ENCODE measurements at places on chromosomes 5 and 9.
A peak's percentile ranks its signal among the peaks of the same experiment; 100 is the strongest.

DNA sequence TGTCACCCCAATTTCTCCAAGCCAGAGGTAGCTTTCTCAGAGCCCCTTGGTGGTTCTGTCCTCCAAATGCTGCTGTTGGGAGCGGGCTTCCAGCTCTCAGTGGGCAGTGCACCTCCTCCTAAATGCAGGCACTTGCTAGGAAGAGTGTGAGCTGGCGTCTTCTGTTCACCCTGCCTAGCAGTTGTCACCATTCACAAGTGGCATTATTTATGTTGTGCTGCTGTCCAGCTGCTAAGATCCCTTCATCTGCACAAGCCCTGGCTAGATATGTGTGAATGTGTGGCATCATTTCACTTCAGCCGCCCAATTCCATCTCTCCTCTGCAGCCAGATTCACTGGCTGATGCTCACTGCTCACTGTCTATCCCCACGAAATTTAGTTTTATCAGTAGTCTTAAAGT is 43.7 kb downstream of the SLC36A1 start:
- ATAC-seq: no peak

- ATAC-seq: no peak
These were observed 7.8 kb downstream of the LCP2 start for GRCh38 chr5:170289764-170290163.

DNA sequence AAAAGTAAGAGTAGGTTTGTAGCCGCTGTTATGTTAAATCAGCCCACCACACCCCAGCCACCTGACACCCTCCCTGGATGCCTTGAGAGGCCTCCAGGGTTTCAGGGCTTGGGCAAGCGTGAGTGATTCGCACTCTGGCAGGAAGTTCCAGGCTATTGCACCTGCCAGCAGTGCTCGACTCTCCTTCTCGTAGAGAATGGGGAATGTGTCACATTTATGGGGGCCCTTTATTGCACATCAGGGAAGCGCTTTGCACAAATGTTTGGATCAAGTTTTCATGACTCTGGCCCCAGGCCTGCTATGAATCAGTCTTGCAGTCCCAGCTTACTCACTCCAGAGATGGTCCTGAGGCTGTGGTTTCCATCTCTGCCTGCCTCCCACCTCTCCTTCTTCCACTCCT is 66.1 kb upstream of the ADRA1B start:
- ATAC-seq: no peak

DNA sequence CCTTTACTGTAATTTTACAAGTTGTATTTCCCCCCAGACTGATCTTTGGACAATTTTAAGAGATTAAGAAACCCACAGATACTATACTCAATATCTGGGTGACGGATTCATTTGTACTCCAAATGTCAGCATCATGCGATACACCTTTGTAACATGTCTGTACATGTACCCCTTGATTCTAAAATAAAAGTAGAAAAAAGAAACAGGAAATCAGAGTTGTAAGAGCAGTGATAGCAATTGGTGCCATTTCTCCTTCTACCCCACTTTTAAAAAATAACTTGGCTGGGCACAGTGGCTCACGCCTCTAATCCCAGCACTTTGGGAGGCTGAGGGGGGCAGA is 116.9 kb downstream of the FGF1 start:
- ATAC-seq: no peak

DNA sequence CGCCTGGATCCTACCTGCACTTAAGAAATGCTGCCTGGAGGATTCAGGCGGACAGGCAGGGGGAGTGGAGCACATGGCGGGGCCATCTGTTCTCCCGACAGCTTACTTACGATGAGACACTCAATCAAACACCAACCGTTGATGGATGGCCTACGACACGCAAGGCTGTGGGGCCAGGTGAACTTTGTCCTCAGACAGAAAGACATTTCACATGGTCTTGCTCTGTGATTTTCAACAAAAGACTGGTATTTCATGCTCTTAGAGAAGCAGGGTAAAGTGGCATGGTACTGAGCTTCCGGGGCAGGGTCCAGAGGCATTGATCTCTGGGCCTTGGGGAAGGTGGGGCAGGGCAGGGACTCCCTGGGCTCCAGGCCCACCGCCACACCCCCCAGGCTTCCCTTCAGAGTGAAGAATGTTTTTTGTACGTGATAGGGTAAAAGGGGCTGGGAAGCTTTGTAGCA is 9.1 kb upstream of the OLFM1 start:
- ATAC-seq: no peak

GRCh38 chr5:62720031-62720441 is 141.4 kb downstream of the LRRC70 start:
- peak; percentile 38 for ATAC-seq

- ATAC-seq: no peak
These were observed 9.3 kb upstream of the GPR150 start for GRCh38 chr5:95610546-95610945.

- ATAC-seq: no peak
These were observed 335.4 kb downstream of the MSX2 start for GRCh38 chr5:175059687-175060211.

DNA sequence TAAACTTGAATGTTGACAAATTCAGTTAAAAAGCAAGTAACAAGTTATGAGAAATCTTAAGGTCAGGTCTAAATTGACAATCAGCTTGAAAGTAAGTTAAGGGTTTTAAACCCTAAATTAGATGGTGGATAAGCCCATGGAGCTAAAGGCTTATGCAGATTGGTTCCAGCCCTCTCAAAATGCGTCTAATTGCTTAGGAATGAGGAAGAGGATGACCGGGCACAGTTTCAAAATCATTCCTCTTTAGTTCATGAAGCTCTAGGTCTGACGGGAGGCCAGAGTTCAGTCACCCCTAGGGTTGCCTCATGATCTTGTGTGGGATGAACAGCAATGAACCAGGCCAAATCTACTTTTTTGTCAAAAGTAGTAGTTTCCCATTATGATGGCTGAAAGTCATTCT is 75.4 kb downstream of the SLC38A9 start:
- ATAC-seq: no peak

- no peak for ATAC-seq
These were observed 20.9 kb upstream of the GZMA start for GRCh38 chr5:55081541-55081940.

DNA sequence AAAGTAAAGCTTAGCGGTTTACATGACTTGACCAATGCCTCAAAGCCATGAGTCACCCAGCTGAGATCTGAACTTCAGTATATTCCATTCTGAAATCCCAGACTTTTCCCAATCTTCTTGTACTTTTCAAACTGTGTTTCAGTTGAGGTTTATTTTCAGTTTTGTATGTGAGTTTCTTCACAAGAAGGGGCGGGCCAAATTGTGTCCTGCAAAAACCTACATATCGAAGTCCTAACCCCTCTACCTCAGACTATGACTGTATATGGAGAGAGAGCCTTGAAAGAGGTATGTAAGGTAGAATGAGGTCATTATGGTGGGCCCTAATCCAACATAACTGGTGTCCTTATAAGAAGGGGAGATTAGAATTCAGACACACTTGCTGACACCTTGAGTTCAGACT is 666 bp upstream of the TLR4 start:
- ATAC-seq: no peak

- no peak for ATAC-seq
These were observed 113.4 kb downstream of the LHX2 start for GRCh38 chr9:124124729-124125650.

DNA sequence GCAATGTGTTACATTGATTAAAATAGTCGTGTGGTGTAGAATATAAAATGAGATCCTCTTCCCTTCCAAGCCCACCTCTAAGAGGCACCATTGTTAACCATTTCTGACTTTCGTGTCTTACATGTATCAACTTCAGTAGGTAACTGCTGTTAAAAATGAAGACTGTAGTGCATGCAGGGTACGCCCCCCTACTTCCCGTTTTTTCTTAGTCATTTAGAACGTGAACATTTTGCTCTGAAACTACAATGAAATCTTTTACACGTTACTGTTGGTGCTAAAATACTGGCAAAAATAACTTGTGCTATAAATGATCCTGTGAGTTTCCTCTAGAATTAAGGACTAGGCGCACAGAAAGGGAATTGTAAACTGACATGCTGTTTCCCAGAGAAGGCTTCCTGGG is 41.5 kb downstream of the WNK2 start:
- no peak for ATAC-seq

DNA sequence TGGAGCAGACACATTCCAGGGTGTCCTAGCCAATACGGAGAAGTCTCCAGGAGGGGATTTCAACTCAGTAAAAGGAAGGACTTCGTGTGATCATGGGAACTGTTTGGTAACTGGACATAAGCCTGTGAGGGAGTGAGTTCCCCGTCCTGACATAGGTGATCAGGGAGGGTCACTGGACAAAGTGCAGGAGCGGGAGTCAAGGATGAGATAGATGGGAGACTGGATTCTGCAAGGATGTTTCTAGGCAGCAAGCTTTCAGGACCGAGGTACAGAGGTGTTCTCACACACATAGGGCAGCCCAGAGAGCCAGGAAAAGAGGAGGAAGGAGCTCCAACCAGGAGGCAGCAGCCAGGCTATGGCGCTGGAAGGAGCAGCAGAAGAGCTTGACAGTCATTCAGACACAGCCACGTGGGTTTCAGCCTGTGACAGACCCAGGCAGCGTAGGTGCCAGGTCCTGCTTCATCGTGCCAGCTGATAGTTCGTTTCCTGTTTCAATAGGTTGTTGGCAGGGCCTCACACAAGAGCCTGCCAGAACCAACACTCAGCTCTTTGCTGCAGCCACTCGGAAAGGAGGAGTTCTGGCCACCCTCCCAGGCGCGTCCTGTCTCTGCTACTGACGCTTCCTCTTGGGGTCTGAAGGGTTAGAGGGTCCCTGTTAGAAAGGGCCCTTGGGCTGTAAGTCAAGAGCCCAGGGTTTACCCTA is 84.1 kb downstream of the AMBP start:
- ATAC-seq: no peak

GRCh38 chr5:125421006-125421405 is 674.6 kb upstream of the ZNF608 start:
- no peak for ATAC-seq

DNA sequence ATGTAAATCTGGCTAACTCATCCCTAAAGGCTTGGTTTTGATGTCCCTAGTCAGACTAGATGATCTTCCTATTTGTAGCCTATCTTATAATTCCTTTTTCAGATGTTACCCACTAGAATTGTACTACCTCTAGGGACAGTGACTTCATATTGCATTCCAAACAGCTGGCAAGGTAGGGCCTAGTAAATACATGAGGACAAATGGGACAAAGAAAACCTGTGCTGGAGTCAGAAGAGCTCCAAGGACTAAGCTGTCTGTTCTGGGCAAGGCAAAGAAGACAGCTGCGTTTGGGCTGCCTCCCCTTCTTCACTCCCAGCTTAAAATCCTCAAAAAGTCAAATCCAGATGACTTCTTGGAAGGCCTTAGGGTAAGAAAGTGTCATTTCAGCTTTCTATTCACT is 10.0 kb downstream of the DMXL1 start:
- ATAC-seq: no peak

GRCh38 chr5:118565335-118565971 is 422.9 kb downstream of the DTWD2 start:
- ATAC-seq: no peak

GRCh38 chr5:64767959-64768357 is 533 bp downstream of the SREK1IP1 start:
- ATAC-seq: no peak

DNA sequence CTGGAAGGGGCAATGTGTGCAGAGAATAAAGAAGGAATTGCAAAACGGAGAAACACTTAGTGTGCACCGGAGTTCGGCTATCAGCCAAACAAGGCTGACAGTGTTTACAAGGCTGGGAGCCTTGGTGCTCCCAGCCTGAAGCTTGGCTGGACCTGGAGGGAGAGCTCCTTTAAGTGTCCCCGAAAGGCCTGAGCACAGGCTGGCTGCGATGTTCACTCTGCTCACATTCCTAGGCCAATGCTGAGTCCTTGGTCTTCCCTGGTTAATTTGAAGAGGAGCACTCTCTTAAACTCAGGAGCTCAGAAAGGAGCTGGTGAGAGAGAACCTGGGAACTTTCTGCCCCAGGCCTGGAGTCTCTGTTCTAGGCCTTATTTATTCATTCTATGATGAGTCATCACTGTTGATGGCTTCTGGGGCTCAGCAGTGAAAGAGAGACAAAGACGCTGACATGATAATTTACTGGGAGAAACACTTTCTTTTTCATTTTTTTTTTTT is 88.6 kb upstream of the MYO10 start:
- no peak for ATAC-seq

DNA sequence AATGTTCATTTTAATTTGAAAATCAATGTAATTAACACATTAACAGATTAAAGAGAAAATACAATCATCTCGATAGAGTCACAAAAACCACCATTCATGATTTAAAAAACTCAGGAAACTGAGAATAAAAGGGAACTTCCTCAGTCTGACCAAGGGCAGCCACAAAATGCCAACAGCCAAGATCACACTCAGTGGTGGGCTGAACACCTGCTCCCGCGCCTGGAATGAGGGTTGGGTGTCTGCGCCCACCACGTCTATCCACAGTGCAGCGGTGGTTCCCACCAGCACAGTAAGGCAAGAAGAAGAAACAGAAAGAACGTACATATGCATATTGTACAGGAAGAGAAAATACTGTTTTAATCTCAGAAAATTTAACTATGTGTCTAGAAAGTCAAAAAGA is 11.7 kb upstream of the NSMF start:
- no peak for ATAC-seq

DNA sequence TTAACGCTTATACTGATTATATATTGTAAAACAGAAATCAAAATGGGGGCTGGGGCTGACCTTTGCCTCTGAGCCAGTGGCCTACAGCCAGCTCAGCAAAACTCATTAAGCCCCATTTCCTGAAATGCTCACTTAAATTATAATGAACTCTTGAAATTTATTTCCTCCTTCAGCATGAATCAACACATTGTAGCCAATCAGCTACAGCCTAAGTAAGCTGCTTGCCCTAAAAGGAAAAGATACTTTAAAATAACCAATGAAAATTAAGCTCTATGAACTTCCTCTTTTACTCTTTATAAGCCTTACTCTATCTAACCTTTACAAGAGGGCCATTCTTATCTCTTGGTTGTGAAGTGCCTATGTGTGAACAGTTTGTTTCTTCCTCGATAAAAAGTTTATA is 33.5 kb upstream of the SUB1 start:
- ATAC-seq: no peak

DNA sequence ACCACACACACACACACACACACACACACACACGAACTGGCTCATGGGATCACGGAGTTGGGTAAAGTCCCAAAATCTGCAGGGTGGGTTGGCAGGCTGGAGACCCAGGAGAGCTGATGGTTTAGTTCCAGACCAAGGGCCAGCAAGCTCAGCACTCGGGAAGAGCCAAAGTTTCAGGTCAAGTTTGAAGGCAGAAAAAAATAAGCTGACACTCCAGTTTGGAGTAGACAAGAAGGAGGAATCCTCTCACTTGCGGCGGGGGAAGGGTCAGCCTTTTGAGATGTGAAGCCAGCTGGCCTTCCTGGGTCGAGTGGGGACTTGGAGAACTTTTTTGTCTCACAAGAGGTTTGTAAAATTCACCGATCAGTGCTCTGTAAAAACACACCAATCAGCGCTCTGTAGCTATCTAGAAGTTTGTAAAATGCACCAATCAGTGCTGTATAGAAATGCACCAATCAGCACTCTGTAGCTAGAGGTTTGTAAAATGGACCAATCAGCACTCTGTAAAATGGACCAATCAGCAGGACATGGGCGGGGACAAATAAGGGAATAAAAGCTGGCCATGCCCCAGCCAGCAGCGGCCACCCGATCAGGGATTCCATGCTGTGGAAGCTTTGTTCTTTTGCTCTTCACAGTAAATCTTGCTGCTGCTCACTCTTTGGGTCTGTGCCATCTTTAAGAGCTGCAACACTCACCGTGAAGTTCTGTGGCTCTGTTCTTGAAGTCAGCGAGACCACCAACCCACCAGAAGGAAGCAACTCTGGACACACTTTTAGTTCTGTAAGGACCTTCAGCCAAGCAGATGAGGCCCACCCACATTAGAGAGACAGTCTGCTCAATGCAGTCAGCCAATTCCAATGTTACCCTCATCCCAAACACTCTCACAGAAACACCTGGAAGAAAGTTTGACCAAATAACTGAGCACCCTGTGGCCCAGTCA is 37.8 kb upstream of the UNC5A start:
- ATAC-seq: no peak

- ATAC-seq: no peak
These were observed 25.6 kb downstream of the CEMIP2 start for GRCh38 chr9:71742703-71743102.

All from activated CD4-positive, CD25-positive, alpha-beta regulatory T cell treated with anti-CD3 and anti-CD28 coated beads, Interleukin-2, amount 50 U/mL, for 24 hours (primary cell).